ENCODE measurements at places on chromosomes 5 and 9. TPM values are rescaled to one million over a fixed set of nuclear protein-coding genes. Genes with fewer than 3 reads are reported as not detected.

- no peak for DNase-seq
- H3K27ac ChIP-seq: no peak overlapping the region
- H3K4me1 ChIP-seq: no peaks in the 10 kb centered on the region
- H3K4me3 ChIP-seq: no peak overlapping the region
- no peaks in the 10 kb centered on the region for H3K36me3 ChIP-seq
Observed at GRCh38 chr5:173487300-173487699, 129.2 kb downstream of the BOD1 start.

GRCh38 chr9:16344343-16344742 is 526.1 kb downstream of the BNC2 start:
- peaks cover 53% of the 10 kb centered on the region for H3K4me1 ChIP-seq
- peak overlapping the region; percentile 85 for H3K27ac ChIP-seq
- H3K4me3 ChIP-seq: peak overlapping the region; percentile 65
- DNase-seq: no peak

DNA sequence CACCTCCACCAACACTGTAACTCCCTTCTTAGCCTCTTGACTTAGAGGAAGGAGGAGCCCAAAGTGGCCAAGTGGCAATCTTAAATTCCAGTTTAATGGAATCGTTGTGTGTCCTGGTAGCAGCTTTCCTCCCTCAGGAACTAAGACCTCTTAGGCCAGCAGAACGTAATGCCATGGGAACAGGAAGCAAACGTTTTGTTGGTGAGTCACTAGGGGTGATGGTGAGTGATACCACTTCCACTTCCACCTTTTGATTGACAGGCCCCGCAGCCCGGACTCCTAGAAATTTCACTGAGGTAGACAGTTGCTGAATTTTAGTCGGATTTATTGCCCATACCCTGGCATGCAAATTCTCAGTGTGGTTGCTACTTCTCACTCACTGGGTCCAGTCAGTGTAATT is 94.2 kb upstream of the FBN2 start:
- no peak overlapping the region for H3K27ac ChIP-seq
- no peaks in the 10 kb centered on the region for H3K36me3 ChIP-seq
- no peaks in the 10 kb centered on the region for H3K4me1 ChIP-seq
- DNase-seq: no peak
- H3K4me3 ChIP-seq: no peak overlapping the region
- no peaks in the 10 kb centered on the region for H3K27me3 ChIP-seq

DNA sequence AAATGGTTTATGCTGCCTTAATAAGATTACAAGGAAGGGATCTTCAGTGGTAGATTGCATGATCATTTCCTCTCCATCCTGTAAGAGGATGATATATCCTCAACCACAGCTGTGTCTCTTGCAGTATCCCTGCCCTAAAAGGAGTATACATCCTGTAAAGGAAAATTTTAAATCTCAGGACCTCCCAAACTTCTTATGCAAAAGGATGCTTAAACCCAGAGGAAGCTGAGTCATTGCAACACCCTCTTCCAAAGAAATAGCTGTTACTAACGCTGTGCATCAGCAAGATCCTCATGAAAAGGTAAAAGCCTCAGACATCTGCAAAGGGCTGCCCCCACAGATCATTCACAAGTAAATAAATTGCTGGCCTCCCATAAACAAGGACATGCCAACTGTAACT is 599.0 kb downstream of the PRELID2 start:
- no peaks in the 10 kb centered on the region for H3K36me3 ChIP-seq
- no peaks in the 10 kb centered on the region for H3K27me3 ChIP-seq
- no peak overlapping the region for H3K4me3 ChIP-seq
- H3K27ac ChIP-seq: no peak overlapping the region
- DNase-seq: no peak

GRCh38 chr5:76050134-76050533 is 33.0 kb upstream of the SV2C start:
- H3K27ac ChIP-seq: no peak overlapping the region
- H3K4me3 ChIP-seq: no peak overlapping the region
- no peaks in the 10 kb centered on the region for H3K4me1 ChIP-seq
- H3K36me3 ChIP-seq: no peaks in the 10 kb centered on the region

GRCh38 chr5:78269088-78269703 is 25.3 kb downstream of the AP3B1 start:
- H3K4me3 ChIP-seq: no peak overlapping the region
- H3K27ac ChIP-seq: no peak overlapping the region
- no peaks in the 10 kb centered on the region for H3K27me3 ChIP-seq
- peaks cover 17% of the 10 kb centered on the region for H3K36me3 ChIP-seq
- H3K4me1 ChIP-seq: peaks cover 17% of the 10 kb centered on the region

- peaks cover 3% of the 10 kb centered on the region for H3K36me3 ChIP-seq
- no peak overlapping the region for H3K4me3 ChIP-seq
- no peaks in the 10 kb centered on the region for H3K27me3 ChIP-seq
- peak overlapping the region; percentile 30 for H3K27ac ChIP-seq
Observed at GRCh38 chr5:59296317-59297264, 596.9 kb downstream of the PDE4D start.

DNA sequence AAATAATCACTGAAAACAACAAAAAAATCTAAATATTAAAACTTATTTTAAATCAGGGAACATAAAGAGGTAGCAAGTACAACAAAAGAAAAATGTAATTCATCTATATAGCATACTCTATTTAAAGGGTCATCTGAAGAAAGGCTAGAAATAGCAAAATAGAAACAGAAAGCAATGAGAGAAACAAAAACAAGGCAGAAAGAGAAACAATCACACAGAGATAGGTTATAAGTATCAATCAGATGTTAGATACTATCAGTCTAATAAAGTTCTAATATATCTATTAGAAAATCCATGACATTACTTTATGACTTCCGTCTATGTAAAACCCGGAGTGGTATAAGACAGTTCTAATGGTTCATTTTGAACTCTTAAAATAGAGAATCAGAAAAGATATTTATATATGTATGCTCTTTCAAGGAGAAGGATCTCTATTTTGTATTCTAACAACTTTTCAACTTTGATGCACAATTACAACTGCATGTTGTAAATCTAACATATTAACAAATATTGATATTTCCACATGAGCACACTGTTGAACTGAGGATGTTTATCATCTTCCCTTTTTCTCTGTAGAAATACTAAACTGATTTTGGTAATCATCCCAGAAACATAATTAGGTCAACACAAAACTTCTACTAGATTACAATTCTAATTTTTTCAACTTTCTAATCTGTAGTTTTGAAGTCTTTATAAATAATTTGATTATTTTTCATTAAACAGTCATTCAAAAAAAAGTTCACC is 15.8 kb downstream of the RICTOR start:
- no peak overlapping the region for H3K27ac ChIP-seq
- DNase-seq: no peak
- no peaks in the 10 kb centered on the region for H3K4me1 ChIP-seq

DNA sequence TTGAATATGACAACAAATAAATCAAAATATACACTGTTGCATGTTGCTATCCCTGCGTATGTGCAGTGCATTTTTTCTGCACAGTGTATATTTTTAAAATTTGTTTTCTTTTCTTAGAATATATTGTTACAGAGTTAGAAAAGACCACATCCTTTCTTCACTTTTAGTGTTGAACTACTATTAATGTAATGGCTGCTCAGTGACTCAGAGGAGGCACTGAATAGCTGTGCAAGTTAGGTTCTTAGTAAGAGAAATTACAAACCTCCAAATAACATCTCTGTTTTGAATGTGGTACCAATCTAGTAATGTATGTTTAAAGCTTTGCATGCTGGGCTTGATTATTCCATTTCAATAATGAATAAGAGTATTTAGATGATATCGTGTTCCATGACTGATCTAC is 208.9 kb upstream of the PRR16 start:
- no peaks in the 10 kb centered on the region for H3K27me3 ChIP-seq
- no peak overlapping the region for H3K27ac ChIP-seq
- peaks cover 4% of the 10 kb centered on the region for H3K4me1 ChIP-seq
- DNase-seq: no peak

GRCh38 chr5:148807851-148808250 is 18.6 kb upstream of the ADRB2 start:
- no peaks in the 10 kb centered on the region for H3K27me3 ChIP-seq
- no peak overlapping the region for H3K27ac ChIP-seq
- no peak for DNase-seq

- no peak overlapping the region for H3K4me3 ChIP-seq
- H3K27me3 ChIP-seq: no peaks in the 10 kb centered on the region
- H3K27ac ChIP-seq: no peak overlapping the region
- no peak for DNase-seq
- peaks cover 6% of the 10 kb centered on the region for H3K36me3 ChIP-seq
Observed at GRCh38 chr5:124923131-124923530, 176.7 kb upstream of the ZNF608 start.

- no peak for DNase-seq
- H3K4me1 ChIP-seq: peaks cover 16% of the 10 kb centered on the region
- H3K27me3 ChIP-seq: no peaks in the 10 kb centered on the region
- H3K36me3 ChIP-seq: no peaks in the 10 kb centered on the region
- H3K27ac ChIP-seq: no peak overlapping the region
Observed at GRCh38 chr5:132468656-132469379, 21.8 kb downstream of the IRF1 start.

- no peak overlapping the region for H3K4me3 ChIP-seq
- no peak for DNase-seq
- no peak overlapping the region for H3K27ac ChIP-seq
- no peaks in the 10 kb centered on the region for H3K27me3 ChIP-seq
- H3K4me1 ChIP-seq: no peaks in the 10 kb centered on the region
Observed at GRCh38 chr5:138508958-138509357, 34.1 kb downstream of the ETF1 start.

The MARCHF6 gene
- 202 TPM for total RNA-seq

The UBE2QL1 gene
- 2.7 TPM for total RNA-seq

The CRB2 gene
- 80.5 TPM for total RNA-seq

All from neural crest cell (in vitro differentiated cells).